ENCODE measurements at places on chromosomes 6 and 20.

DNA sequence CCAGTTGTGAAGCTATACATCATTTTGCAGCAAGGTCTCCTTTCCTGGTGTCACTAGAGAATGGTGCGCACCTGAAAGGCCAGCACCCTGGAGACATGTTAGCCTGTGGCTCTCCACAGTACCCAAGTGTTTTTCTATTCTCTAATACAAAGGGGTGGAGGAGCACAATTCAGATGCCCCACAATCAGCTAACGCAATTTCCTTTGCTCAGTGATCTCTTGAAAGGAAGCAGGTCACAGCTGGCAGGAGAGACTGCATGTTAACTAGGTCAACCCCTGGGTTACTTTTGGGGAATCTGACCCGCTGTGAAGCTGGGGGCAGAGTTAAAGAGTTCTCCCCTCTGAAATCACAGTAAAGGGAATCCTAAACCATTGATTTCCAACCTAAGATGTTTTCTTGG, 92.5 kb downstream of the B3GAT2 start:
- DNase-seq = no peak

GRCh38 chr6:31225735-31226134, 46.2 kb downstream of the HLA-C start:
- no peak for DNase-seq

GRCh38 chr6:159572439-159573110, 120.5 kb downstream of the SOD2 start:
- DNase-seq = no peak

GRCh38 chr20:19363476-19363875, 151.0 kb downstream of the SLC24A3 start:
- DNase-seq = no peak

DNA sequence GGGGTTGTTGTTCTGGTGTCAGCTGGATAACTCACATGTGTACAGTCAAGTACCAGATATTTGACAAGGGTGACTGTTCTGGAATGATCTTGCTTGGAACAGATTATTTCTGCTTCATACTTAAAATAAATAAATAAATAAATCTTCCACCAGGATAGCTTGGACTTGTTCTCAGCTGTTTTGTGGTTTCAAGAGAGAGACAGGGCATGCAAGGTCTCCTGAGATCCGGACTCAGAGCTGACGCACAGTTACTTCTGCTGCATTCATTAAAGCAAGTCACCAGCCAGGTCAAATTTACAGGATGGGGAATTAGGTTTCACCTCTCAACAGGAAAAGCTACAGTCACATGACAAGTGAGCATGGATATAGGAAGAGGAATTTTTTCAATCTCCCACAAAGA, 285.0 kb upstream of the SPTLC3 start:
- no peak for DNase-seq

DNA sequence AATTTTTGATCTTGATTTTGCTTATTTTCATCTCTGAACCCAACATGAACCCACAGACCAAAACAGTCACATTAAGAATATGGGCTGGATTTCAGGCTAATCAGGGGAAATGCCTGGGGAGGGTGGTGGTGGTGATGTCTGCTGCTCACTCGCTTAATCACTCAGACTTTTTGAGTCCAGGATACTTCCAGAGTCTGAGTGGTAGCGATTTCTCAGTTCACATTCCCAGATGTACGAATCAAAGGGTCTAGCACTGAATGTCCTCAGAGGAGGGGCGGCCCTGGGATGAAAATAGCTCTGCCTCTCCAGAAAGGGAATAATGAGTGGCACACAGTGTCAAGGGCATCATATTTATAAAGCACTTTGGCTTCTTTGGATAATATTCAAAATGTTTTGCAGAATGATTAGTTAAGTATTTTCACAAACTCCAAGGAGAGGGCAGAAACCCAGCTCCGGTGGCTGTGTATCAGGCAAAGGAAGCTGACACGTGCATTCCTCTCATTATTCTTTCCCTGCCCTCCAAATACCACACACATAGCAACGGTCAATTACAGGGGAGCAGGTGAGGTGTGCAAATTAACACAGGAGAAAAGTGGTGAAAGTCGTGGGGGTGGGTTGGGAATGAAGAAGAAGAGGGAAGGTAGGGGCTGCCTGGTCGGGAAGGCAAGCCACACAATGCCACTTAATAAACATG, 345.2 kb upstream of the RSPO3 start:
- DNase-seq = no peak

- no peak for DNase-seq
Measured at GRCh38 chr6:2222275-2222842, 23.0 kb downstream of the GMDS start.

- DNase-seq = no peak
Measured at GRCh38 chr20:14422892-14423291, 85.5 kb upstream of the FLRT3 start.

- no peak for DNase-seq
Measured at GRCh38 chr6:163191704-163192537, 222.6 kb upstream of the QKI start.

- DNase-seq = no peak
Measured at GRCh38 chr6:91704531-91704930, 1117.7 kb upstream of the MAP3K7 start.

GRCh38 chr20:19519466-19519865, 238.6 kb upstream of the RIN2 start:
- no peak for DNase-seq

GRCh38 chr6:7802662-7803061, 76.8 kb downstream of the BMP6 start:
- DNase-seq = no peak

- DNase-seq = no peak
Measured at GRCh38 chr20:38126932-38127621, 38.0 kb downstream of the TGM2 start.

DNA sequence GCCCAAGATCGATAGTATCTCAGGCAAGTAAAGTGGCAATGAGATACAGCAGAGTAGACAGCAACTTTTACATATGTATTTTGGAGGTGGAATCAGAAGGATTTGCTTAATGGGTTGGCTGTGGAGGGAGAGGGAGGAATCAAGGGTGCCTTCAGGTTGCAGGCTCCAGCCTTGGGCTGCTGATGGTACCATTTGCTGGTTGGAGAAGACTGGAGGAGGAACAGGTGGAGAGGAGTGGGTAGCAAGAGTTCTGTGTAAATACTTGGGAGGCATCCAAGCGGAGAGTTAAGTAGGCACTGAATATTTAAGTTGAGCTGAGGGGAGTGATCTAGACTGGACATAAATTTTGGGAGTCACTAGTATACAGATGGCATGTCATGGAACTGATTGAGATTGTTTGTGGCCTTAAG, 5.2 kb downstream of the BICRAL start:
- no peak for DNase-seq

GRCh38 chr6:68080074-68080473, 555.0 kb upstream of the ADGRB3 start:
- DNase-seq = no peak

- no peak for DNase-seq
Measured at GRCh38 chr6:72984981-72985665, 240.2 kb downstream of the KHDC1L start.

- no peak for DNase-seq
Measured at GRCh38 chr20:60583741-60584140, 625.5 kb downstream of the CDH26 start.

GRCh38 chr6:123062670-123063069, 66.6 kb downstream of the CLVS2 start:
- no peak for DNase-seq

DNA sequence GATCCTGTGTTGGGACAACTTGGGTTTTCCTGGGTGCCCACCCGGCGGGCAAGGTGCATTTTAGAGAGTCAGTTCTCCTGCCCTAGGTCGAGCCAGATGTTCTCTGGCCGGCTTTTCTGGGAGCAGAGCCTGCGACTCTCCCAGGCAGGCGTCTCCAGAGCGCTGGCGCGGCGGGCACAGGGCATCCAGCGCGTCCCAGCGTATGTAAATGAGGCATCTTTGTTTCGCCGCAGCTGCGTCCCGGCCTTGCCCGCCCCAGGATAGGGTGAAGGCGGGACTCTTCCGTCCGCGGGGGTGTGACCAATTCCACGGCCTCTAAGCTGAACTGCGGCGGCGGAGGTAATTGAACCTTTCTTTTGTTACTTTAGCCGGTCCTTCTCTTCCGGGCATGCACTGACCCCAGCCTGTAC, 9.1 kb downstream of the GRIK2 start:
- DNase-seq = no peak

DNA sequence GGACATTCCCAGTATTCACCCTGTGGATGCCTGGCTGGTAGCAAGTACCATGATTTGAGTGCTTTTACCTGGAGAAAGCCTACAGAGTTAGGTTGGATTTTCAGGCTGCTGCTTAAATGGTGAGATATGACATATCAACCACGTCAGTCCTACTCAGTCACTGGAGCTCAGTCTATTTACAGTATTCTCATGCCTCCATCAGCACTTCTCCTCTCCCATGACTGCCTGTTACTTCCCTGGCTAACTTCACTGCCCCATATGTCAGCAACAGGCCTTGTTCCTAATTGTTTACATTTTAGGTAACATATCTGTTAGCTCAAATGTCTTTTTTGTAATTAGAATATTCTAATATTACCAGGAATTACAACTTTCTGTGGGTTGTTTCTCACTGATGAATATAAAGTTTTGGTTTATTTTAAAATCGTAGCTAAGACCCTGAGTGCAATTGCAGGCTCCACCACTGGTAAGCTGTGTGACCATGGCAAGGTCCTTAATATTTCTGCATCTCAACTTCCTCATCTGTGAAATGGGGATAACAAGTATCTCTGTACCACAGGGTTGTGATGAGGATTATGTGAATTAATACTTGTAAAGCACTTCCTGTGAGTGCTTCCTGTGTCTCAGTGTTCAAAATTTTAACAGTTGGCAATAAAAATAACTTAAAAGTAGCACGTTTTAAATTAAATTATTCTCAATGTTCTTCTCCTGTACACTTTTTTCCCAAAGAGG, 54.3 kb downstream of the RNF144B start:
- no peak for DNase-seq

DNA sequence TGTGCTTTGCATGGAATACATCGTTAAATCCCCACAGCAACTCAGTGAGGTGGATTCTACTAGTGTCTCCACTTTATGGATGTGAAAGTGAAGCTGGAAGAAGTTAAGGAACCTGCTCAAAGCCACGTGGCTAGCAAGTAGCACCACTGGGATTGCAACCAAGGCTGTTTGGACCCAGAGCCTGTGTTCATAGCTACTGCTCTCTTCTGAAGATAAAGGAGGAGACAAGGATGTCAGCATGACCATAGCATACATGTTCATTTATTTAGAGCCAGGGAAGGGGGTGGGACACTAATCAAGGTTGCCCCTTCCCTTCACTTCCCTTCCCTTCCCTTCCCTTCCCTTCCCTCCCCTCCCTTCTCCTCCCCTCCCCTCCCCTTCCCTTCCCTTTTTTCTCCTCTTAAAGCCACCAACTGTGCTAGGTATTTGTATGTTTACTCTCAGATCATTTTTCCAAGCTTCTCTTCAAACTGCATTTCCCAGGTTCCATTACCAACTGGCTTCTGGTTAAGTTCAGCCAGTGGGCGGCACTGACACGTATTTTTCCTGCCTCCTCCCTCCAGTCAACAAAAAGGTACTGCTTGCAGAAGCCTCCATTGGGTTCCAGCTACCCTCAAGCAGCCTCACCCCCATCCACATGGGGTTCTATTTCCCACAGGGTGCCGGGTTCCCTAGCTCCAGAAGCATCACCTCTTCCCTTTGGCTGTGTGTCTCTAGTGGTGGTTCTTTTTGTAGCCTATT, 134.9 kb downstream of the BCAS1 start:
- DNase-seq = no peak

DNA sequence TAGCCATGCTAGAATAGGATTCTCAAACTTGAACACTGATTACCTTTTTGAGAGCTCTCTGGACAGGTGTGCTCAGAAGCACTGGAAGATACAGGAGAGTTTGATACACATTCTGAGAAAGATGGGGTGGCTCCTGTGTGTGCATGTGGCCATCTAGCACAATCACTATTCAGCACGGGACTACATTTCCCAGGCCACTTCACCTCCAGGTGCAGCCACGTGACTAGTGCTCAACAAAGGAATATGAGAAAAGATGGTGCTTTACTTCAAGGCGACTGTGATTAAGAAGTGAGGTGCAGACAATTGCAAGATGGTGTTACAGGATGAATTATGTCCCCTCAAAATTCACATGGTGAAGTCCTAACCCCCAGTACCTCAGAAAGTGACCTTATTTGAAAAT, 103.8 kb downstream of the BACH2 start:
- no peak for DNase-seq

- no peak for DNase-seq
Measured at GRCh38 chr6:47669684-47670513, 28.5 kb upstream of the ADGRF4 start.

- DNase-seq = no peak
Measured at GRCh38 chr6:49499623-49500022, at the start of gene GLYATL3. Gene GLYATL3, plus strand, starts transcription at chr6:49499923. Its CDS starts 12,068 bp downstream, at chr6:49511991.

GRCh38 chr20:45550765-45551164, 3.6 kb upstream of the EPPIN start:
- no peak for DNase-seq

DNA sequence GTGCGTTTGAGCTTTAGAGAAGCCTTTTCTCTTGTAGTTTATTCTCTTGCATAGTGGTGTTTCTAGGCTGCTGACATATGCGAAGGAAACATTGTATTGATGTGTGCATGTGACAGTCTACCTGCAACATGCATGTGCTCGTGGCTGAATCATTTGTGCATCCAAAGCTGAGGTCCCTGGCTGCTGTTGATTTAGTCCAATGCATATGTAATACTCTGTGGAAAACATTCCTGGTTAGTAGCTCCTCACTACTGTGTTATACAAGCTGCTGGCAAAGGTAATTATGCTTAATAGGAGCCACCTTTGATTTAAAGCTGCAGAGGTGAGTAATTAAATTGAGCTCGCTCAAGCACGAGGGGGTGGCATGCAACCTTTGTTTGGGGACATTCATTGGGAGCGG, 24.5 kb downstream of the TSHZ2 start:
- DNase-seq = no peak

DNA sequence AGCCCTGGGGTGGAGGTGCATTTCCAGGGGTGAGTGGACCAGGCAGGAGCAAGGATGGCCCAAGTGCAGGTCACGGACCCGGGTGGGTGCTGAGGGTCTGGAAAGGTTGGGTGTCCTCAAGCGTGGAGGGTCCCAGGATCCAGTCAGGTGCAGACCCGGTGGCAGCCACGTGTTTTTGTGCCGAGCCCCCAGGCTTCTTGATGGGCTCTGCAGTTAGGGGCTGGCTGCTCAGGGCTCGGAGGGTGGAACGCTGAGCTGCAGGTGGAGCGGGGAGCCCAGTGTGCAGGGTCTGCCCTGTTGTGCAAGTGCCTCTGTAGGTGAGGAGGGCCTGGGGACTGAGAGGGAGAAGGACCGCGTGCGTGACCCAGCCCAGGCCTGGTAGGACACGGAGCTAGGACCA, 70.9 kb upstream of the HLA-E start:
- DNase-seq = no peak
